RPMI7951 (cell line): ENCODE measurements at places on chromosomes 2 and 18. TPM values are rescaled to one million over a fixed set of nuclear protein-coding genes. Genes with fewer than 3 reads are reported as not detected.

GPN1 gene
- 61.9 and 63.3 TPM in 2 replicates for total RNA-seq

GALNT14 gene
- total RNA-seq: 1.7 and 3.2 TPM in 2 replicates

HOXD9 gene
- 1.4 TPM in 2 replicates for total RNA-seq

GNAL gene
- not detected in 2 replicates for total RNA-seq

REG1B gene
- total RNA-seq: not detected in 2 replicates

C2orf74 gene
- total RNA-seq: 34.5 and 36.4 TPM in 2 replicates

UGT1A4 gene
- total RNA-seq: 0.12 TPM in 1 of 2 replicates, not detected in the other

TDRD15 gene
- not detected in 2 replicates for total RNA-seq

PLCD4 gene
- total RNA-seq: 8.5 and 10.2 TPM in 2 replicates

DNA sequence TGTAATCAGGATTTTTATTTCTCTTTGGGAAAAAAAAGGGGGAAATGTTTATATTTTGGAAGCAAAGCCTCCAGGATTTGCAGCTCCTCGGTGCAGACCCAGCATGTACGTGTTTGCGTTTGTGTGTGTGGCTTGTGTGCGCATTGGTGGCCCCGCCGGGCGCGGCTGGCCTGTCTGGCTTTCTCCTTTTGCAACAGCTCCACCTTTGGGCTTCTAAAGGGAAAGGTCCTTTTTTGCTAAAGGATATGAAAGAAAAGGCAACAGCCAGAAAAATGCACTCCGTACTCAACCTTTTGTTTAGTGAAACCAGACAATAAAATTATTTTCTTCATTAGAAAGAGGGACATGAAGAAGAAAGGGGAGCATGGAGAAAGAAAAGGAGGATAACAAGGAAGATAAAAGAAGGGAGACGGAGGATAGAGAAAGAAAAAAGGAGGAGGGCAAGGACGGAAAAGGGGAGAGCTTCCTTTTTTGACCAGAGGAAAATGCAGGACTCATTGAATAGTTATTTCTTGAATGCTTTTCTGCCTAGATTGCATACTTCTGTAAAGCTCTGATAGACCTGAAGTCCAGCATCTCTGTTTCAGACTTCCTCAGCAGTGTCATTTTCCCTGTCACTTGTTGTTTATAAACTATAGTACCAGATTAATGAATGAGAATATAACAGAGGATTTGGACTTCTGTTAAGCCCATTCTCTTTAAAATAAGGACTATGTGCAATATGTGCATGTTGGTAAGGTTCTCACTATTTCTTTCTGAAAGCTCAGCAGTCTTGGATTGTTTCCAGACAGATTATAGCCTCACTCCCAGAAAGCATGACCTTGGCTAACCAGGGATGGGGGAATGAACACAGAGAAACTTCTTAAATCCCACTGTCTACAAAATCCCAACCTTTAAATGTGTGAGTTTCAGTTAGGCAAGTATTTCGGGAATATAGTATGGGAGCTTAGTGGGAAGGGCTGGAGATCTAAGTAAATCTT is 563.1 kb upstream of the PIK3C3 start:
- peak; percentile 24 for DNase-seq

- DNase-seq: peak; percentile 42
These were observed 265.6 kb downstream of the TMX3 start for GRCh38 chr18:68449292-68449691.

- DNase-seq: no peak
These were observed 32.8 kb downstream of the ITPRID2 start for GRCh38 chr2:181924336-181924735.

DNA sequence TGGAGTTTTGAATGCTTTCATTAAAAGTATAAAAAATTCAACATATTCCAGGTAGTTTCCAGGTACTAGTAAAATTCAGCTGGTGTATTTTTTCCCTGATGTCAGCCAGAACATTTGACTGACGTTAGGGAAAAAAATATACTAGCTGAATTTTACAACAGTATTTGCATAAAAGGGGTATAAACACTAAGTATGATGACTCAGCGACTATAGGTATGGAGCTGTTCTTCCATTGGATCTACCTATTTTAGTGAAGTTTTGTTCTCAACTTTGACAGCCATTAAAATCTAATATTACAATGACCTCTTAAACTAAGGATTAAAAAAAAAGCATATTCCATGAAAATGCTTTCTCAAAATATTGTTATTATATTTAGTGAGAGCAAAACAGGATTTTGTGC is 155.9 kb downstream of the FSHR start:
- no peak for DNase-seq

DNA sequence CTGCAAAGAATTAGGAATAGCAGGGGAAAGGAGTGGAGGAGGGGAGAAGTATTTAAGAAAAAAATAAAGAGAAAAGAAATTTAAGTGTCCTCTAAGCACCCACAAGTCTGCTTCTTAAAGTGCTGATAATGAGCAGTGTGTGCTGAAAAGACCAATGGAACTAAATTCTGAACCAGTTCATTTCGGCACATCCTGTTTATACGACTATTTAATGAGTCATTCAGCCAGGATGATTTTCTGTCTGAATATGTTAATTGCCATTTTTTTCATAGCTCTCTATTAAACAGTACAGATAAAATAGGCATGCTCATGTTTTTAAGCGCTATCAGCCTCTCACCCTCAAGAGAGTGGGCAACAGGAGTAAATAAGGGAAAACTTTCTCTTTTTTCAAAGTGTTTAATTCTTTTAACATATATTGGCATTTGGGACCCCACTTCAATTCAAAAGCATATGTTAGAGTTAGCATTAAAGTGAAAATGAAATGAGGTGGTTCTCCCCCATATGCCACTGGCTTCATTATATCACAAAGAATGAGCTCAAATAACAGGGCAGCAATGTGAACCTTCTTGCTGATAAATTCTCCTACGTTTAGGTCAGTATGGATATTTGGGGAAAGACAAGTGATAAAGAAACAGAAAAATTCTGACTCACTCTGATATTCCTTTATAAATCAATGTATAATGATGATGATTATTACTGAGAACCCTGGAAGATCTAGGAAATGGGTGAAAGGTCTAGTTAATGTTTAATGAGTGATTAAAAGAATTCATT is 87.5 kb downstream of the TCF4 start:
- peak; percentile 79 for DNase-seq

- DNase-seq: no peak
These were observed 56.0 kb downstream of the AGAP1 start for GRCh38 chr2:235549735-235550377.

DNA sequence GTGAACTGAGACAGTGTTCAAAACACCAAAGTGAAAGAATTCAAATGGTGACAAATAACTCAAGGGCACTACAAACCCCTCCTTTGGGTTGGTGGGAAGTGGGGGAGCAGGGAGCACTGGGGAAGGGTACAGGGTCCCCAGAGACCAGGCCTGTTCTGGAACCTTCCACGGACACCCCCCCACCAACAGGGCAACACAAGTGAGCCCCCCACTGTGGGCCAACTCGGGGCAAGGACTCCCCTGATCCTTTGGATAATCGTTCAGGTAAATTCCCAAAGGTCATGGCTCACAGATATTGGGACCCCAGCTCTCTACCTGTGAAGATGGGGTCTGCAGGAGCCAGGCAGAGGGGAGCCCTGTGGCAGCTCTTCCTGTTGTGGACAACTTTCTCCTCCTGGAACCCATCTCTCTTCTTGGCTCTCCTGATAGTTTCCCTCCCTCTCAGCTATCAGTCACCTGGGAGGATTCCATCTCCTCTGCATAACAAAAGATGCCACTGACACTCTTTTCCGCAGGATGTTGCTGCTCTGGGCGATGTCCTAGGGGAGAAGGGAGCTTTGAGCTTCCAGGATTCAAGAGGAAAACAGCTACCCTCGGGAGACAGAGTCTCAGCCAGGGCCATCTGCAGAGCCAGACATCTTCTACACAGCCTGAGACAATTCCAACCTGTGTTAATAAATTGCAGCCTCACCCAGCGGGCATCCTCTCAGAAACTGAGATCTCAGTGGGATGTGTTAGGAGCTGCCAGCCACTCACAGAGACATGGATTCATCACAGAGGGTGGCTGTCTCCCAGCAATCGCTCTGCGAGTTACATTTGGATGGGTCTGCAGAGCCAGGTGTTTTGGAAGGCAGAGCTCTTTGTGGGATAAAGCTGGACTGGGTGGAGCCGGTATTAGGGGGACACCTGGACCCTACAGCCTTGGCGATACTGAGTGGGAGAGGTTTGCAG is 35.4 kb downstream of the MBP start:
- no peak for DNase-seq

DNA sequence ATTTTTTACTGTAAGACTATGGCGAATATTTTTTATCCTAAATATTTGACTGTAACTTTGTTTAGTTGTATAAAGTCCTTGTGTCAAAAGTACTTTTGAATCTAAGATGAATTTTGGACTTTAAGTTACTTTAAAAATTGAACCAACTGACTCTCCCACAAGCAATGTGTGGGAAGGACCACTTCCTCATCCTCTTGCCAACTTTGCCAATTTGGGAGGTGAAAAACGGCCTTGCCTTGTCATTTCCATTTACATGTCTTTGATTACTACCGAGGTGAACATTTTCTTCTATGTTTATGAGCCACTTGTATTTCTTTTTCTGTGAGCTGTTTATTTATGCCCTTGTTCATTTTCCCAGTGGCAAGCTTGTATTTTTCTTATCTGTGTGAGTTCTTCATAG is 12.8 kb upstream of the MSGN1 start:
- DNase-seq: no peak

DNA sequence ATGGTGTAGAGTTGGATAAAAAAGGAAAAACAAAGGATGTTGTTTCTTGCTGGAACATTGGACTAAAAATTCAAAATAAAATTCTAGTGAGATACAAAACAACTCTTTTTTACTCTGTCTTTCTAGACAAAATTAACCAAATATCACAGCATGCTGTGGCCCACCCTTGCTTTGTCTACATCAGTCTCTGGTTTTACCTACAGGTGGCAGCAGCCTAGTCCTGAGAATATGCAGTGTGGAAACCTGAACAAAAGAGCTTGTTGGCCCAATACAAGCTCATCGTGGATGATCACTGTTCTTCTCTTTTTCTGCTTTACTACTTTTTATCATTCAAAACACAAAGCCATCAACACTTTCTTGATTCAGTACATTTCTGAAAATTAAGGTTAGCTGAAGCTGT is 210.4 kb downstream of the CDH19 start:
- DNase-seq: no peak

DNA sequence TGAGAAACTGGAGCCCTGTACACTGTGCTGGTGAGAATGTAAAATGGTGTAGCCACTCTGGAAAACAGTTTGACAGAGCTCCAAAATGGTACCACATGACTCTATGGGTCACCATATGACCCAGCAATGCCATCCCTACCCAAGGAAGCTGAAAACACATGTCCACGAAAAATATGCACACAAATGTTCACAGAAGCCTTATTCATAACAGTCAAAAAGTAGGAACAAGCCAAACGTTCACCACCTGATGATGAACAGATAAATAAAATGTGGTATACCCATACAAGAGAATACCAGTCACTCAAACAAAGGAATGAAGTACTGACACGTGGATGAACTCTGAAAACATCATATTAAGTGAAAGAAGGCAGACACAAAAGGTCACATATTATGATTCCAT is 4.6 kb downstream of the AFG3L2 start:
- DNase-seq: no peak

- DNase-seq: no peak
These were observed 850.4 kb downstream of the GALR1 start for GRCh38 chr18:78099979-78100588.

GRCh38 chr2:54088719-54089118 is 26.7 kb upstream of the ACYP2 start:
- no peak for DNase-seq

- peak; percentile 75 for DNase-seq
These were observed 3.4 kb upstream of the PAX8 start for GRCh38 chr2:113281910-113282746.

DNA sequence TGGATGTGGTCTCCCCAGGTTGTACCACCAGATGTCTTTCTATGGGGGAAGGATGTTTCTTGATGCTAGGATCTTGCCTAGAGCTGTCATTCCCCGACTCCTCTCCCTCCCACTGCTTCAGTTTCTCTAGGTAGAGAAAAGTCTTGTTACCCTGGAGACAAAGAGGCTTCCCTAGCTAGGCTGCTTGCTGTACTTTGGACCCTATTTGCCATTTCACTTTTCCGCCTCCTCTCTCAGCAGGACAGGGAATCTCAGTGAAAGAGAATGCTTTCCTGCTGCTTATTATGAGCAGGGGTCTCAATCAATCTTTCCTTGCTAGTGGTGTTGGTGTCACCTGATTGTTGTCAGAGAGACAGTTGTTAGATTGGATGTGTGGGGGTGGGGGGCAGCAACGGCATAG is 818.8 kb upstream of the GYPC start:
- DNase-seq: no peak

GRCh38 chr2:156649596-156649995 is 213.4 kb downstream of the GPD2 start:
- no peak for DNase-seq

DNA sequence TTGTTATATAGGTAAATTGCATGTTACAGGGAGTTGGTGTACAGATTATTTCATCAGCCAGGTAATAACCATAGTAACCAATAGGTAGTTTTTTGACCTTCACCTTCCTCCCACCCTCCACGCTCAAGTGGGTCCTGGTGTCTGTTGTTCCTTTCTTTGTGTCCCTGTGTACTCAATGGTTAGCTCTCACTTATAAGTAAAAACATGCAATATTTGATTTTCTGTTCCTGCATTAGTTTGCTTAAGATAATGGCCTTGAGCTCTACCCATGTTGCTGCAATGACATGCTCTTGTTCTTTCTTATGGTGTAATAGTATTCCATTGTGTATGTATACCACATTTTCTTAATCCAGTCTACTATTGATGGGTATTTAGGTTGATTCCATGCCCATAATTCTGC is 233.7 kb upstream of the EPC2 start:
- DNase-seq: no peak

DNA sequence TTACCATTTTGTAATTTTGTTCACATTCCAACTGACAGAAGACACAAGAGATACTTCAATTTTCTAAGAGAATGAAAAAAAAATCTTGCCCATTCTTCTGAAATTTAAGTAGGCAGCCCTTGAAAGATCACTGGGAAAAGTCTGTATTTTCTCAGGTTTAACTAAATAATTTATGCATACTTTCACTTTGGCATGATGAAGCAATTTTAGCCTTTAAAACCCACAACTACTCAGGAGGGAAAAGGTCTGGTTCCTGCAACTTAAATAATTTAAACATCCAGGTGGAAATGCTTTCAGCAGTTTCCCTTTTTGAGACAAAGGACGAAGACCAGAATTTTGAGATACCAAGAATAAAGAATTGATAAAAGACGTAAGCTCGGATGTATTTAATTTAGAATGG is 61.4 kb downstream of the ZEB2 start:
- DNase-seq: no peak

- peak; percentile 58 for DNase-seq
These were observed 2.2 kb downstream of the ITM2C start for GRCh38 chr2:230866756-230867523.

GRCh38 chr2:195162194-195162593 is 494.8 kb upstream of the SLC39A10 start:
- no peak for DNase-seq

DNA sequence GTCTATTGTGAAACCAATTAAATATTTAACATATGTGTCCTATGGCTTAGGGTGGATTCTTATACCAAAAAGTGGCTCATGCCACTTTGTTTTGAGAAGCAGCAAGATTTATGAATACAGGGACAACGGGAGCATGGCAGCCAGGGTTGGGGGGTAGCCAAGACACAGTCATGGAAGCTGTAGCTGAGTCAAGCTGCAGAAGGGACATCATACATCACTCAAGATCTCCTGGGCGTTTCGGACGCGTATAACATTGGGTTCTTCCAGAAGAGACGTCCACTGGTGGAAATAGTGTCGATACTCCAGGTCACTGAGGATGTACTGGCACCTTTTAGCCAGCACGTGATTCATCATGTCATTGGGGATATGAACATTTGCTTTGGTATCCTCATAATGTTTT is 152.7 kb downstream of the RIF1 start:
- no peak for DNase-seq

- DNase-seq: no peak
These were observed 69.4 kb downstream of the RHOB start for GRCh38 chr2:20516291-20516645.
